ENCODE measurements at places on chromosomes 4 and X. TPM values are rescaled to one million over a fixed set of nuclear protein-coding genes. Genes with fewer than 3 reads are reported as not detected.

PARM1 gene
- total RNA-seq, result 9.4 TPM

PRR32 gene
- total RNA-seq, result not detected

FATE1 gene
- total RNA-seq, result 0.31 TPM

FRG1 gene
- 24.3 TPM for total RNA-seq

TLR3 gene
- 0.38 TPM for total RNA-seq

GABRQ gene
- total RNA-seq, result 7.8 TPM

ITIH6 gene
- total RNA-seq, result not detected

KLF8 gene
- 11.5 TPM for total RNA-seq

PAGE1 gene
- total RNA-seq, result not detected

CDKL5 gene
- 13.7 TPM for total RNA-seq

TXLNG gene
- 48.4 TPM for total RNA-seq

SLITRK4 gene
- total RNA-seq, result 4.0 TPM

FGFBP1 gene
- total RNA-seq, result not detected

CT83 gene
- not detected for total RNA-seq

UGT2A1 gene
- total RNA-seq, result not detected

ATP1B4 gene
- not detected for total RNA-seq

ZAR1 gene
- total RNA-seq, result 1.6 TPM

TMEM271 gene
- total RNA-seq, result 0.62 TPM

ANK2 gene
- 23.8 TPM for total RNA-seq

C1QTNF7 gene
- not detected for total RNA-seq

CYBB gene
- total RNA-seq, result 0.04 TPM

NIPAL1 gene
- 9.2 TPM for total RNA-seq

MAGEA4 gene
- total RNA-seq, result 2.8 TPM

RAB39B gene
- total RNA-seq, result 11.1 TPM

ETDA gene
- total RNA-seq, result not detected

GRIA3 gene
- 0.93 TPM for total RNA-seq

PPP1R2C gene
- not detected for total RNA-seq

MAGEC2 gene
- total RNA-seq, result not detected

HEPH gene
- 64.7 TPM for total RNA-seq

GASK1B gene
- not detected for total RNA-seq

IQCM gene
- not detected for total RNA-seq

PWWP3B gene
- total RNA-seq, result 1.1 TPM

C4orf50 gene
- 0.19 TPM for total RNA-seq

ZXDA gene
- 5.7 TPM for total RNA-seq

KDM6A gene
- total RNA-seq, result 102 TPM

XG gene
- 0.97 TPM for total RNA-seq

CDX4 gene
- 0.50 TPM for total RNA-seq

MAGED2 gene
- total RNA-seq, result 203 TPM

HERC6 gene
- 6.5 TPM for total RNA-seq

ANXA3 gene
- 23.8 TPM for total RNA-seq

FRG2 gene
- total RNA-seq, result not detected

ZBTB33 gene
- 14.3 TPM for total RNA-seq

NEIL3 gene
- 15.4 TPM for total RNA-seq

NXF2B gene
- total RNA-seq, result 0.85 TPM

PABPC5 gene
- 3.1 TPM for total RNA-seq

HNRNPH2 gene
- 59.2 TPM for total RNA-seq

CLCN4 gene
- total RNA-seq, result 4.9 TPM

FREM3 gene
- 0.07 TPM for total RNA-seq

SAT1 gene
- 54.5 TPM for total RNA-seq

BEND2 gene
- total RNA-seq, result not detected

LAMP2 gene
- total RNA-seq, result 40.9 TPM

AWAT1 gene
- total RNA-seq, result not detected

CMC4 gene
- 9.9 TPM for total RNA-seq

HTN1 gene
- not detected for total RNA-seq

SLIT2 gene
- 5.6 TPM for total RNA-seq

FANCB gene
- total RNA-seq, result 16.8 TPM

CYLC1 gene
- total RNA-seq, result not detected

STATH gene
- not detected for total RNA-seq

PCSK1N gene
- total RNA-seq, result 15.6 TPM
